Pons (tissue), 1 donor: ENCODE measurements at places on chromosomes 11 and 22.

DNA sequence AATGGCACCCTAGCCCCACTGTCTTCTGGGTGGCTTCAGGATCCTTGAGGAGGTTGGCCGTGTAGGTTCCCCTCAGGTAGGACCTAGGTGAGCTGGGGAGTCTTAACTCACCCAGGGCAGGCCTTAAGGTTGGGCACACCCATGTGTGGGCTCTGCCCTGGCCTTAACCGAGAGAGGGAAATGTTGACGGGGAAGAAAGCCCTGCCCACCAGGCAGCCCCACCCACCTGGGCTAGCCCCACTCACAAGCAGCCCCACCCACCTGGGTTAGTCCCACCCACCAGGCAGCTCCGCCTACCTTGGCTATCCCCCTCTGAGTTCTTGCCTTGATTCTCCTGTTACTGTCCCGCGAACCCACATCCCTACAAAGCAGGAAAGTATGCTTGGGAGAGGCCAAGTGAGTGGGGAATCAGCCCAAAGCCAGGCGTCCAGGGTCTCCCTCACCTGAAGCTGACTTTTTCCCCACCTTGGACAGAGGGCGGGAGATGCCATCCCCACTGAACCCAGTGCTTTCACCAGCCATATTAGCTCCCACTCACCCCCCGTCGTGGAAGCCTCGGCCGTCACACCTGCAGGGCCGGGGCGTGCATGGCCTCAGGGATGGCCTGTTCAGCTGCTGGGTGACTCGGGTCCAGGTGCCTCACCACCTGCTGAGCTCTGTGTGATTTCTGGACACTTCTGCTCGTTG lies at the start of gene MYEOV:
Gene MYEOV, plus strand, starts transcription at position 337 of the 687 bp plus-strand sequence. CDS start 1,200 bp downstream, outside the sequence.
- DNase-seq, result no peak

GRCh38 chr11:5738431-5738830 lies 2.2 kb downstream of the OR56B1 start:
- no peak for DNase-seq

DNA sequence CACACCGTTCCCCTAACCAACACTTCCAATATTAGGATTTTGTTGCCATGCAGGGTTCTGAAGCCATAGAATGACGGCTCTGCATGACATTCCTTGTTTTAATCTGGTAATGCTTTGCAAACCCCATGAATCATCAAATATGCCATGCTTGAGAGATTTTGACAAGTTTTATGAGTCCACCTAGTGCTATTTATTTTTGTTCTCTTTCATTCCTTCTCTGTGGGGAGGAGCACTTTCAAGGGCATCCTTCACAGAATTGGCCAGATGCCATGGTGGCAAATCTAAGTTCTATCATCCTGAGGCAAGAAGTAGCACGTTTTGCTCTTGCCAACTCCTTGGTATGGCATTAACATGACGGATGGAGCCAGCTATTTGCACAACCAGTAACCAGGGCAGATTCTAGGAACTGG lies 268.4 kb downstream of the FAM76B start:
- no peak for DNase-seq

- no peak for DNase-seq
Measured at GRCh38 chr11:45252134-45252856, 33.8 kb downstream of the SYT13 start.

GRCh38 chr11:75815345-75816168 lies 547 bp downstream of the UVRAG start:
- DNase-seq, result no peak

- DNase-seq, result no peak
Measured at GRCh38 chr11:14414470-14415461, 55.8 kb upstream of the RRAS2 start.

DNA sequence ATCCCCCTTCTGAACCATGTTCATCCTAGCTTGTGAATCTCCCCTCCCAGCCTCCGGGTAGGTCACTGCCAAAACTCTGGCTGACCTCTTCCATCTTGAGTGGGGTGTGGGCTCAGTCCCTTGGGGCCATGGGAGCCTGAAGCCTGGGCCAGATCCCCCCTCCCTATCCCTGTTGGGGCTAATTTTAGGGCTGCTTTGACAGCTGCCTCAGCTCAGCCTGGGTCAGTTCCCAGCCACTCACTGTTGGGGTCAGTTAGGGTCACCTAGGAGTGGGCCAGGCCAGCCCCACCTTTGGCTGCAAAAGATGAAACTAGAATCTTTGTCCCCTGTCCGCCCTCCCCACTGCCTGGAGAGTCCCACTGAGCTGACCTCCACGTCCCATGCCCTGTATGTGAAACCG lies 29.8 kb upstream of the P2RY2 start:
- DNase-seq, result no peak

GRCh38 chr11:77512092-77512491 lies 38.2 kb upstream of the PAK1 start:
- DNase-seq, result peak; percentile 43

DNA sequence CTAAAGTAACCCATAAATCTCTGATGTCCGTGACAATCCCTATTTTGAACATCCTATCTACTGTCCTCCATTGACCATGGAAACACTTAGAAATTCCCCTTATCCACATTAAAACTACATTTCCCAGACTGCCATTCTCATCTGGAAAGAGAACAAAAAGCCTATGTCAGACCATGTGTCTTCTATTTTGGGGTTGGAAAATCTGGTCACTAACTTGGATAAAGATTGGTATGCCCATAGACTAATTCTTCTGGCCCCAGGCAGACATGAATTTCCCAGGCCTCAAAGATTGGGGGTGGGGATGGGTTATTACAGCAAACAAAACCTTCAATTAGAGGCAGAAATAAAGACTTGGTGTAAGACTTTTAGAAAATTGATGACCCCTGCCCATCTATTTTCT lies 30.9 kb upstream of the CREB3L1 start:
- no peak for DNase-seq

DNA sequence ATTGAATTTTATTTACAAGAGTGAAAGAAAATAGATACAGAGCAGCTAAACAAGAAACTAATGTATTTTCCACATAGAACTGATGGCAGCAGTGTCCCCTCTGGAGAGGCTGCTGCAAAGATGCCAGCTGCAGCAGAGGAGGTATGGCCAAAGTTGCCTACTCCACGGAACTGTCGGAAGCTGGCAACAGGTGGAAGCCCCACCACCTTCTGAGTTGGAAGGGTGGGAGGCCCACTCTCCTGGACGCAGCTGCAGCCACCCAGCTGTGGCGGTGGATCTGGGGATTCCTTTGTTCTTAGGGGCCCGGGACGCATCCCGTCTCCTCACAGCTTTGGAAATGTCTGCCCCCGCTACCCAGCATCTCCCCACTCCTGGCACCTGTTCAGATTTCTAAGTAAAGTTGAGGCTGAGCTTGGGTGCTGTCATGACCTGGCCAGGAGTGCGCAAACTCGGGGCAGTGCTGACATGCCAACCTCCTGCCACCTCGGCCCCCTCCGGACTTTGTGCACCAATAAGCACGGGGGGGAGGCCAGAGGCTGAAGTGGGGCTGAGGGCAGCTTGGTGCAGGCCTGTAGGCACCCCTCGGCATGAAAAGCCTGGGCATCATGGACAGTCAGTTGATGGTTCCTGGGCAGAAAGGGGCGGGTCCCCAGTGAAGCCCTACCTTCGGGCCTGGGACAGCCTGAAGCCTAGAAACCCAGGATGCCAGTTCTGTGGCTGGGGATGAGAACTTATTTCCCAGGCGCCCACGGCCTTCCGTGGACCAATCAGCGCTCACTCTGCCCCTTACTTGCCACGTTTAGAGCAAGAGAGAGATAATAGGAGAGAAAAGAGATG lies 1071.4 kb downstream of the JRKL start:
- DNase-seq, result no peak

GRCh38 chr22:29380032-29380781 lies 8.2 kb downstream of the AP1B1 start:
- no peak for DNase-seq

- peak; percentile 89 for DNase-seq
Measured at GRCh38 chr11:34585735-34586487, 35.0 kb upstream of the EHF start.

DNA sequence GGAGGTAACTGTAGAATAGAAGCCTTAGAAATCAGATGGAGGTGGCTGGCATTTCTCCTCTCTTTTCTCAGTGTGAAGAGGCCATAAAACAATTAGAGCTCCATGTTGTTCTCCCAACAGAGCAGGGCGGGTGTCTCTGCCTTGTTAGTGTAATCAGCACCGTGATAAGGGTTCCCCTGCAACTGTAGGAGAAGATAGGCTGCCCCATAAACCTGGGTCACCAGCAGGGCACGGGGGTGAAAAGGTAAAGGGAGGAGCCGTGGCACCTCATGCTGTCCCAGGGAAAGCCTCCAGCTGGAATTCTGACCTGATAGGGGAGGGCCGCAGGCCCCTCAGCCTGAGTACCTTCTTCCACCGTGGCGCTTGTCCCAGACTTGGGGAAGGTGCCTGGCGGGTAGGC lies 68.7 kb downstream of the ISX start:
- DNase-seq, result no peak

GRCh38 chr11:35761899-35762298 lies 99.3 kb downstream of the TRIM44 start:
- DNase-seq, result peak; percentile 38

DNA sequence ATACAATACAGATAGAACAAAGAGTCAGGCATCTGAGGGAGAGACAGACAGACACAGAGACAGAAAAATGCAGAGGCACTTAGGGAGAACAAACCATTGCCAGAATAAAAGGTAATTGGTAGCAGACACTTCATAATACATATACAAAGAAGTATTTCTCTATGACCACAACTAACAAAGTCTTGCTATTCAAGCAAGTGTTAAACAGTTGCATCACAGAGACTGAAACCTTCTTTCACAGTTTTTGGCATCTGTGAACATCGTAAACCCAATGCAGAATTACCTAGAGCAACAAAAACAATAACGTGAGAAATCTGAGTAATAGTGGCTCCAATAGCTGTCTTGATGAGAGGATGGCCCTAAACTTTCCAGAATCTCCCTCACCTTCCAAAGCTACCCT lies 116.4 kb downstream of the BLID start:
- DNase-seq, result no peak

DNA sequence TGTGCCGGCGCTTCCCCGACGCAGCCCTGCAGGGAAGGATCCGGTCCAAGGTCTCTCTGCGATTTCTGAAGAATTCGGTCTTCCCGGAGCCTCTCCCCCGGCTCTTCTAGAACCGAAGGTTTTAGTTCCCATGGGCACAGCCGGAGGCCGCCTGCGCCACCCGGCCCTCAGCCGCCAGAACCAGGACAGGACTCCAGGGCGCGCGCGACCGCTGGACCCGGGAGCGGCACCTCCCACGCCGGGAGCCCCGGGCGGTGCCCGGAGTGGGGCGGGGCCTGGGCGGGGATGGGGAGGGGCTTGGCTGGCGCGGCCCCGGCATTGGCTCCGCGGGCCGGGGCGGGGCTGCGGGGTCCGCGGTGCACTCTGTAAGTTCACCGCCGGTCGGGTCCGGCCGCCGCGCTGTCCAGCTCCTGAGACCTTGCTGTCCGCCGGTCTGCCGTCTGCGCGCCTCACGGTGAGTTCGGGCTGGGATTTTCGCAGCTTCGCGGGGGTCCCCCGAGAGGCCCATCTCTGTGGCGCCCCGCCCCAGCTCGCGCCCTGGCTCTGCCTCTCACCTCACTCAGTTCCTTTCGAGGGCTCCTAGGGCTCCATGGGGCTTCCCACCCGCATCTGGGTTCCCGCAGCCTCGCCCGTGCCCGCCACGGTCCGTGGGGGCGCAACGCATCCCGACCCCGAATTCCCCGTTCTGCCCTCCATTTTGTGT lies at the start of gene CDC42EP2:
Gene CDC42EP2, plus strand, starts transcription at position 366 of the 703 bp plus-strand sequence. CDS start 6,033 bp downstream, outside the sequence.
- DNase-seq, result peak; percentile 88

DNA sequence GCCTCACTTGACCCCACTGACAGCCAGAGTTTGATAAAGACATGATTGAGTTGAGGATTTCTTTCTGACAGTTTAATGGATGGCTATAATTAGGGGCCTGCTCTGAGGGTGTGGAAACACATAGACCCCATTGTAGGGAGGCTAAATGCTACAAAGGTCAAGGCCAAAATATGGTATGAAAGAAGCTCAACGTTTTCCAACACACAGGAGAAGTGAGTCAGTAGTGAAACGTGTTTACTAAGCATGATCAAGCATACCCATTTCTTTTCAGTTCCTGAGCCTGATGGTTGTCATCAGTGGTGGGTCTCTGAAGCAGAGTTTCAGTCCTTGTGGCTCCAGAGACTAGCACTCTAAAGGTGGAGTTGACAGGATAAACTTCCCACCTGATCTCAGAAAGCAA lies 69.7 kb downstream of the SNX19 start:
- DNase-seq, result no peak

- no peak for DNase-seq
Measured at GRCh38 chr11:72552399-72552910, 118.1 kb upstream of the CLPB start.

- DNase-seq, result no peak
Measured at GRCh38 chr11:61588728-61589191, 7.9 kb upstream of the SYT7 start.

- DNase-seq, result no peak
Measured at GRCh38 chr11:86473991-86474833, 99.5 kb downstream of the CCDC81 start.

- no peak for DNase-seq
Measured at GRCh38 chr11:28939381-28939780, 831.2 kb downstream of the METTL15 start.

DNA sequence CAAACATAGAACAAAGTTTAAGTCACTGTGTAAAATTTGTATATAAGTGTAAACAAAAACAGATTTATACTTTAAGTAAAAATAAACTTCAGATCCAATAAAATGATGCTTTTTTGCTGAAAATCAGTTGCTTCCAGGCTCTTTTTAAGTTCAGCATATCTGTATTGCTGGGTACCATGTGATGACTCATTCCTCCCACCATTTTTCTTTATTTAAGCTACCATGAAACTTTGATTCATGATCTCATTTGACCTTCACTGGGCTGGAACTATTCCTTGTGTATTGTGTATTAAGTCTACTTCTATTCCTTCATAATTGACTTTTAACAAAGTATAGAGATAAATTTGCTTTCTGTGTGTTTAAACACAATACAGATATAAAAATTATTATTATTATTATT lies 46.3 kb upstream of the RRM1 start:
- DNase-seq, result no peak
